Amniotic epithelial cell (primary cell): ENCODE measurements at places on chromosomes 2 and 18.

DNA sequence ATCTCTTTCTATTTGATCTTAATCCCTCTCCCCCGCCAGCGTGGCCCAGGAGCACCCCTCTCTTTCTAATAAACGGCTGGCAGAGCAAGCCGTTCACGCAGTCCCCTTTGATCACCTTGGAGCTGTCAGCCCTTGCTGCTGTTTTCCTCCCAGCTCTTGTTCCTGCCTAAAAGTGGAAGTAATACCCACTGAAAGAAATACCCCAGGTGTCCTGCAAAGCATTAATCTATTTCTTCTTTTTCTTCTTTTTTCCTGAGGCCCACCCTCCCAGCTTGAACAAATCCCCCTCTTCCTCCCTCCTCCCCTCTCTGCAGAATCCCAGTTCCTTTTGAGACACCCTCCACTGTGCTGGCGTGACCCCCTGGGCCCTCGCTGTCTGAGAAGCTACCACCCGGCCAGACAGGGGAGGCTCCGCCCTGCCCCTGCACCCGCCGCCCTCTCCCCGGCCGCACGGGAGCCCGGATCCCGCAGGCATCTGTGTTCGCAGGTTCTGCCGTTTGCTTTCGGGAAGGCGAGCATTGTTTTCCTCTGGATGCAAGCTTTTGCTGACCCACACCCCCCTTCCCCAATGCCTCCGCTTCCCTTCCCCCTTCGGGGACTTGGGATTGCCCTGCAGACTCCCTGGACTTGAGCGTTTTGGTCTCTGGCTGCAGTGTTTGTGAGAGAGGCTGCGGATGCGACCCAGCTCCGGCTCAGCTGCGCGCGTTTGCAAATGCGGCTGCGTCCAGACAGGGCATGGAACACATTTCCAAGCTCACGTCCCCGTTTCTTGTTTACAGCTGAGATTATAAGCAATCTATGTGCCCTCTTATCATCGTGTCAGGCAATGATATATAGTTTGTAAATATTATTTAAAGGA lies 631.5 kb downstream of the NYAP2 start:
- peak; percentile 64 for DNase-seq

- DNase-seq = no peak
Measured at GRCh38 chr2:10272464-10272863, 30.2 kb upstream of the HPCAL1 start.

DNA sequence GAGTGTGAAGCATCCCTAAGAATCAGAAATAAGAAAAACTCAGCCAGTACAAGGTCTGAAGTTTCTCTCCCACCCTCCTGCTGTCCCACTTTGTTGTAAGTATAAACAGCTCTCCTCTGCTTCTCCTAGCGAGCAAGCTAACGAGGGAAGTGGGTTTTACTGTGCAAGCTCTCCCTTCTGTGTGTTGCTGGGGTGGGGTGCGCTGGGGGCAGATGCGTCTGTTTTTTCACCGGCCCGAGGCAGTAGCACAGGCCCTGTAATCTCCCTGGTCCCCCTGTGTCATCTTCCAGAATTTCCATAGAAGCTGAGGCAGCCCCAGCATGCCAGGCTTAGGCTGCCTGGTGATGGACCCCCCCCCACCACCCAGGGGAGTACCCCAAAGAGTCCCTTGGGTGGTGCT lies 9.4 kb upstream of the CXCR4 start:
- no peak for DNase-seq

GRCh38 chr2:20501974-20502373 lies 55.1 kb downstream of the RHOB start:
- peak; percentile 100 for DNase-seq

DNA sequence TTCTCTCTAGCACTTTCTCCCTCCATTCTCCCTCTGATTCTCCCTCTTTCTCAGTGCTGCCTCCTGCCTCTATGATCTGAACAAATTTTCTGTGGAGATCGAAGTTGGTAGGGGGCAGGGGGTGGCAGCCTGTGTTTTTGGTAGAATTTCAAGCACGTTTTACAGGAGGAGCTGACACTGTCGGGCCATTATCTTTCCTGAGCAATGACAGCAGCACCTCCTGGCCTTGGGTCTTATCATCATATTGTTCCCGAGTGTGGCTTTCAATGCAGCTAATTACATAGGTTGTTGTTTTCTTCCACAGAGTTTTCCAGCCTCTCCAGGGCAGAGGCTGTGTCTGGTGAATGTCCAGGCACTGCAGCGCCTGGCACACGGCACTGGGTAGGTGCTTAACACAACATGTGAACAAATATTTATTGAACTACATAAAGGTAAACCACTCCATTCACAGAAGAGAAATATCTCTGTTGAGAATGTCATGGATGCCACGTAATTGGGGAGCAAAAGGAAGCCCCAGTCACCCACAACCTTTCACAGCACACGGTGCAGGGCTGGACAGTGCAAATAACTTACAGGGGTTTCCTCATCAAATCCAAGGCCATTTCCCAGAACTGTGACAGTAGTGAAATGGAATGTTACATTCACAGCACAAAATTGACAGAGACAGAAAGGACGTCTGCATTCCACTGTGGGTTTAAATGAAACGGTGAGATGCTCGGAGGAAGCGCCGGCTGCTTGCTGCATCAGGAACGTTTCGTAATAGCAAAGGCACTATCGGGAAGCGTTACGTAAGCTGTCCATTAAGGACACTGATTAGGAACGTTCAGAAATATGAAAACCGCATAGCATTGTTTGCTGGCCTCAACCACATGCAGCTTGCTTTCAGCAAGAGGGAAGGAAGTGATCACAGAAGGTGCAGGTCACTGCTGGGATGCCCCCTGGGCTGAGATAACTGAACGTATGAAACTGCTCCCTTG lies 6.5 kb upstream of the KCNG2 start:
- DNase-seq = peak; percentile 99

GRCh38 chr18:70284976-70285620 lies 3.7 kb upstream of the SOCS6 start:
- no peak for DNase-seq

GRCh38 chr2:207960911-207961310 lies 64.4 kb downstream of the PLEKHM3 start:
- DNase-seq = peak; percentile 3
